ENCODE measurements at places on chromosomes 11 and 22. TPM values are rescaled to one million over a fixed set of nuclear protein-coding genes. Genes with fewer than 3 reads are reported as not detected.
A peak's percentile ranks its signal among the peaks of the same experiment; 100 is the strongest.

The DDX25 gene
- not detected for total RNA-seq

The ENDOD1 gene
- 34.9 TPM for total RNA-seq

The SLC22A9 gene
- not detected for total RNA-seq

The MAPK12 gene
- total RNA-seq = 17.6 TPM

The NFAM1 gene
- total RNA-seq = 0.21 TPM

The MMP13 gene
- not detected for total RNA-seq

The APOC3 gene
- not detected for total RNA-seq

The NCAM1 gene
- not detected for total RNA-seq

The UNC93B1 gene
- 14.1 TPM for total RNA-seq

The PPP1CA gene
- 250 TPM for total RNA-seq

The MYRF gene
- total RNA-seq = 2.6 TPM

The PAMR1 gene
- not detected for total RNA-seq

The OR10D3 gene
- total RNA-seq = not detected

The GUCY1A2 gene
- not detected for total RNA-seq

The NDUFV1 gene
- total RNA-seq = 237 TPM

DNA sequence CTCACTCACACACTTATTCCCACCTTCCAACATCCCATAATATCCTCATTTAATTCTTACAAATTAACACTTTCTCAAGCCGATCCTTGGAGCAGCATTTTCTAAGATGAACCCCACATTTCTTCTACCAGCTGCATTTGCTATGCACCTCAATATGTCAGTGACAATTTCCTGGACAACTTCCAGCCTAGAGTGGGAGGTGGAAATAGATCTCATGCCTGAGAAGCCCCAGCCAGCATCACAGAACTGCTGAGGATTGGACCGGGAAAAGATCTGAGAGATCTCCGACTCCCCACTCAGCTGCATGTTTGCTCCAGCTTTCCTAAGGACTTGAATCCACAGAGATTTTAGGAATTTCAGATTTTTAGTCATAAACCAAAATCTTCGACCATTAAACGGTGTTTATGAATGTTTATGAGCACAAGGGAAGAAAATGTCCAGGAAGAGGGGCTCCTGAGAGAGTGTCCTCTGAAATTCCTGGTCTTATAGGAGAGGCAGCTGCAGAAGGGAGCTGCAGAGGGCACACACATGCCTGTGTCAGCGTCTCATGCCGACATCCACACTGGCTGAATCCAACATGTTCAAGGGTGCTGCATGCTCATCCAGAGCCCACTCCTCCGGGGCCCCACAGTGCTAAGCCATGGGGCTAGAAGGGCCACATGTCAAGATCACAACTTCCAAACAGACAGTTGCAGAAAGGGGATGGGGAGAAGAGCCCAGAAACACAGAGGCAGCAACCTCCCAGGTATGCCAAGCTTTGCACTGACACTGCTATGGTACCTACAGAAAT lies 68.6 kb downstream of the MICAL3 start:
- DNase-seq = no peak

DNA sequence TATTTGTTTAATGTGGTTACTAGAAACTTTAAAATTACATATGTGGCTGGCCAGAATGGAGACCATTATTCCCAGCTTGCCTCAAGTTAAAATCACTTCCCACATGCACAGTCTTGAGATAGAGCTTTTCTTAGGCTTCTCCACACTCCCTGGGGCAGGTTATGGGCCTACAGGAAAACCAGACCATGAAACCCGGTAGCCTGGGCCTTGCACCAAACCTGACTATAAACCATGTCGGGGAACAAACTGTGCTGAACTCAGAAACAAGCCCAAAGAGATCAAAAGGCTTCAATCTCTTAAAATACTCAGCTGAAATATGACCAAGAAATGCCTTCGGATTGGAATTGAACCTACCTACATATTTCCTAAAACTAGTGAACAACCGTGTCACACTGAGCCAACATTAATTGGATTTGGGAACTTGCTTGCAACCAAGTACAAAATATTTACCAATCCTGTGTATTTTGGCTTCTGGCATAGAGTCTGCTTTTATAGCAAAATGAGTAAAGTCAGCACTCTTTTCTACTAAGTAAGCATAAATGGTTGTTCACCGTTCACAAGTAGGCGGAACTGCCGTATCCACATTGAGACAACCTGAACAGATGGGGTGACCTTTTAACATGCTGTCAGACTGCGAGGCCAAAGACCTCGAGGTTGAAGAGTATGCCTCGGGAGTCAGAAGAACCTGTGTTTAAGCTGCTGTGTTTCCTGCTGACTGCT lies 199.5 kb downstream of the FAM76B start:
- no peak for DNase-seq

- DNase-seq = no peak
Observed at GRCh38 chr11:33027846-33028536, 11.4 kb upstream of the TCP11L1 start.

GRCh38 chr22:44448271-44448830 lies 49.7 kb downstream of the RTL6 start:
- DNase-seq = no peak

DNA sequence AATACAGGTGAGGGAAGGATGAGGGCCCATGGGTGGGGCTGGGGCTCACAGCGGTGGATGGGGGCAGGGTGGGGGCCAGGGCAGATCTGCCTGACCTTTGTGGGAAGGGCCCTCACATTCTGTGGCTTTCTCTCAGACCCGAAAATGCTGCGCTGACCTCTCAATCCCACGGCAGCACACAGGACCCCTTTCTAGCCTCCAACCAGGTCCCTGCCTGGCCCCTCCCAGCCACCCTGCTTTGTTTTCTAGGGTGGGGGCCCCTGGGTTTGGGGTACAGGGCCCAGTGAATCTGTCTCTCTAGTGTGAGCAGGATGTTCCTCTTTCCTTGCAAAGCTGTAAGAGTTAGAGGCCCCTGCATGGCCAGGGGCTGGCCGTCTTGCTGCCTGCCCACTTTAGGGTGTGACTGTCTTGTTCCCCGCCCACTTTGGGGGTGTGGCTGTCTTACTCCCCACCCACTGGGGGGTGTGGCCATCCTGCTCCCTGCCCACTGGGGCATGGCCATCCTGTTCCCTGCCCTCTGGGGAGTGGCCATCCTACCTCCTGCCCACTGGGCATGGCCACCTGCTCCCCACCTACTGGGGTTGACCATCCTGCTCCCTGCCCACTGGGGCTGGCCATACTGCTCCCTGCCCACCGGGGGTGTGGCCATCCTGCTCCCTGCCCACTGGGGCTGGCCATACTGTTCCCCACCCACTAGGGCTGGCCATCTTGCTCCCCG lies 11.5 kb downstream of the PARVG start:
- peak; percentile 43 for DNase-seq

- no peak for DNase-seq
Observed at GRCh38 chr11:1131033-1131911, 26.5 kb upstream of the MUC5AC start.

- no peak for DNase-seq
Observed at GRCh38 chr11:47469361-47470179, 20.6 kb upstream of the RAPSN start.

GRCh38 chr11:707817-708420 lies 1.9 kb downstream of the EPS8L2 start:
- no peak for DNase-seq

DNA sequence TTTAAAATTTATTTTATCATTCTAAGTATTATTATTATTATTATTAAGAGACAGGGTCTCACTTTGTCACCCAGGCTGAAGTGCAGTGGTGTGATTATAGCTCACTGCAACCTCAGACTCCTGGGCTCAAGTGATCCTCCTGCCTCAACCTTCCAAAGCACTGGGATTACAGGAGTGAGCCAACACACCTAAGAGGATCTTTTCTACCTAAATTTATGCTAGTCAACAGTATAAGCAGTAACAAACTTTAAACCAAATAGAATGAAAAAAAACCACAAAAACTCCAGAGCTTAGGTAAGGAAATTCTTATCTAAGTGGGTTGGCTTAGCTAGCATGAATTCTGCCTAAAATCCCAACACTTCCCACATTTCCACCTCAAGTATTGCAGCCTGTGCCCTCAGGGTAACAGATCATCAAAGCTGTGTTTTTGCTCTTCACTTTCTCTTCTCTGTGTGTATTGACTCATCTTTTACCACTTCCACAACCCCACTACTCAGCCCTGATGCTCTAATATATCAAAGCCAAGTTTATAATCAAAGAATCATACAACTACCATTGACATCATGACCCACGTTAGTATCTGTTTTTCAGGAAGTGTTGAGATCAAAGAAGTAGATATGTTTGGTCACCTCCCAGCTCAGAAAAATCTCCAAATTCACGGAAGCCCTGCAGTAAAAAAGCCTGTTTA lies 93.7 kb upstream of the SPON1 start:
- peak; percentile 22 for DNase-seq

DNA sequence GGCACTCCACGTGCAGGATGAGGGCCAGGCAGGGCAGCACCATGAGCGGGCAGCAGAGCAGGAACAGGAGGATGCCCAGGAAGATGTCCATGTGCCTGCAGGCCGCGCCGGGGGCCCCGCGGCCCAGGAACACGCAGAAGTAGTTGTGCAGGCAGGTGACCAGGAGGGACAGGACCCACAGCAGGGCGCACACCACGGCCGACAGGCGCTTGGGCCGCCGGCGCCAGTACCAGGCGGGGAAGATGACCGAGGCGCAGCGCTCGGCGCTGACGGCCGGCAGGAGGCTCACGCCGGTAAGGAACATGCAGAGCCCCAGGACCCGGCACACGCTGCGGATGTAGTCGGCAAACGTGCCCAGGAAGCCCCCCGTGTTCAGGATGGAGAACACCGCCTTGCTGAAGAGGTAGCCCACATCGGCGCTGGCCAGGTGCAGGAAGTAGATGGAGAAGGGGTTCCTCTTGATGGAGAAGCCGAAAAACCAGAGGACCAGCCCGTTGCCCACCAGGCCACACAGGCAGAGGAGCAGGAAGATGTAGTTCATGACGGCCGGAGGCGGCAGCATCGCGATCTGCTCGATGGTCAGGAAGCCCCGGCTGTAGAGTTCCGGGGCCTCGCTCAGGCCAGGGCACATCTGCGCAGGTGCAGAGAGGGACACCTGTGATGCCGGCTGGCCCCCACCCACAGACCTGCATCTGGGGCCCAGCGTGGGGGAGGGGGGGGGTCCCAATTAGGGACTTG lies 7.2 kb downstream of the MRGPRF start:
- no peak for DNase-seq

DNA sequence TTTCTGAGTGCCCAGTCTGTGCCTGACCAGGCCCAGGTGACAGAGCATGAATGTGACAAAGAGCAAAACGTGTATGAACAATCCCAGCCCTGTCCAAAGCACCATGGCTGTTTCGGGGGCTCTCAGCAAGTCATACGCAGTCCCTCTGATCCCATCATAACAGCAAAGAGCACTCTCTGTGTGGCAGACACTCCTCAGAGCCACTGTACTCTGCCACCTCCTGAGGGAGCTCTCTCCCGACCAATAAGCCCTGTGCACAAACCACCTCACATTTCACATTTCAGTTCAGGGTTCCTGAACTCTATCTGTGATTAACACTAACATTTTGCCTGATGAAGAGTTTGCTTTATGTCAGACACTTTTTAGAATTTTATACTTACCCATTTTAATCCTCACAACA lies 6.6 kb downstream of the DGCR2 start:
- DNase-seq = no peak

DNA sequence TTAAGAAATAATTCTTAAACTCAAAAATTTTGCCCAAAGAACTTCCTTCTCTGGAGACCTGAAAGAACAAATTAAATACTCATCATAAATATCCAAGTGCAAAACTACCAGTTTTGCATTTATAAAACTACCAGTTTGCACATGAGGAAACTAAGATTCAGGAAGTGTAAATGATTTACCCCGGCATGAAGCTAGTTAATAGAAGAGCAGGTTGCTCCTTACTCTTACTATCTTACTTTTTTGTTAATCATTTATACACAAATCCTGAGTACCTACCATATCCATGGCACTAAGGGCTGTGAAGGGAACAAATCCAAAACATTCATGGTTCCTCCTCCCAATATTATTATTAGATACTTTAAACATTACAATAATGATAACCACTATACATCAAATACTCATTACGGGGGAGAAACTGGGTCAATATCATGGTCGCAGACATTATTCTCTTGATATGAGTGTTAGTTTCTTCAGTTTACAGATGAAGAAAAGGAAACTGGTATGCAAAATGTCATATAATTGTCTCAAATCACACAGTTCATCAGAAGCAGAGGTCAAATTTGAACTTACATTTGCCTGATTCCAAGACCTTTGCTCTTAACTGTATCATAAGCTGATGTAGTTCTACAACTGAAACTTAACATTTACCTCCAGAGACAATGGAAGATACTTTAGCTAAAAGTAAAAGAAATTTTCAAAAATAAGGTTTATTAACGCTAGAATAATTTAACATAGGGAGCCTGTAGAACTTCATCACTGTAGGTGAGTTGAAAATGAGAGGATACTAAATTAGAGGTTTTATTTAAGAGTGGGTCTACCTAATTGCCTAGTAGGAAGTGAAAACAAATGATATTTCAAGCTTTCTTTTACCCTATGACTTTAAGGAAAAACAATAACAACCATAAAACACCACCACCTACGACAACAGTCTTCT lies 74.5 kb downstream of the FAM76B start:
- no peak for DNase-seq

DNA sequence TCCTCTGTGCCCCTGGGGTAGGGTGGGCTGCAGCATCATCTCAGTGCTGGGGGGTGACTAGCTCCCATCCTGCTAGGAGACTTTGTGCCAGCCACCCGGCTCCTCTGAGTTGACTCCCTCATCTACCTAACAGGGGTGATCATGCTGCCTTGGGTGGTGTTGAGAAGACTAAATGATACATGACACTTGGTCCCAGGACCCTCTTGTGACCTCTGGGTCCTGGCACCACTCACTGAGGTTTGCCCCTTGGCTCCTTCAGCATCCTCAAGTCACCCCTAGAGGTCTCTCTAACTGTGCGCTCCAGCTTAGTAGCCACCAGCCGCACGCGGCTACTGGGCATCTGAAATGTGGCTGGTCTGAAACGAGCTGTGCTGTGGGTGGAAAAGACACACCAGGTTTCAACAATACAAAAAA lies 72.1 kb downstream of the LRRC32 start:
- no peak for DNase-seq

DNA sequence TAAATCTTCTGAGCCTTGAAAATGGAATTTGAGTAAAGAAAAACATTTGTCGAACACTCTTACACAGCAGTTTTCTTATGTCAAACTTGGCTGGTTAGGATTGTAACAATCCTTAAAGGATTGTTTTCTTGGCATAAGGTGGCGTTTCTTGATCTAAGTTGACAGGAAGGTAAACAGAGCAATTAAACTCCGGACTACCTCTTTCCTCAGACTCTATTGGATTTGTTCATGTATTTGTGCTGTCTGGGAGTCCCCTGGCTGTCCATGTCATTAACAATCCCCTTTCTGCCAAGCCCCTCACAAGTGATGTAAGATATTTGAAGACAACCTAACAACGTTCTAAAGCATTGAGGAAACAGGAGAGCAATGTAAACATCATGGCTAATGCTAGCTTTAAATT lies 222.5 kb upstream of the SNX19 start:
- DNase-seq = no peak

- no peak for DNase-seq
Observed at GRCh38 chr11:134580610-134580975, 168.6 kb upstream of the B3GAT1 start.

DNA sequence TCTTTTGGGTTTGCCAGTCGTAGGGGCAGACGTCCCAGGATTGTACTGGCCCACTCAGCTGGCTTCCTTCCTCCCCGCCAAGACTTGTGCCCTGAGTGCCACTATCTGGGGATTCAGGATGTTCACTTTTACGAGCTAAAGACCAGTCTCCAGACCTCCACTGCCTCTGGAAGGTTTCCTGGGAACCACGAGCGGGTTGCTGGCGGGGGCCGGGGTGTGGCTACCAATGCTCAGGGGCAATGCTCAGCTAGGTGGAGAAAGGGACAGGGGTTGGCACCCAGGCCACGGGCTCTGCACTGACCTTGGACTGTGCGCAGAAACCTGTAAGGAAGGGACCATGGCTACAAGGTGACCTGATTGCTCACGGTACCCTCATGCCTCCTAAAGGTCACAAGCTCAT lies 2.2 kb downstream of the NEFH start:
- no peak for DNase-seq
